ENCODE measurements at places on chromosomes 6 and 20. TPM values are rescaled to one million over a fixed set of nuclear protein-coding genes. Genes with fewer than 3 reads are reported as not detected.
A peak's percentile ranks its signal among the peaks of the same experiment; 100 is the strongest.

ATAT1 gene
- 4.6 TPM for total RNA-seq

FAM209B gene
- total RNA-seq: 0.44 TPM

SIRT5 gene
- 7.2 TPM for total RNA-seq

CCN6 gene
- not detected for total RNA-seq

HLA-DPA1 gene
- total RNA-seq: 12.7 TPM

TAPBP gene
- 63.5 TPM for total RNA-seq

HLA-DQA1 gene
- 3.9 TPM for total RNA-seq

GSTA2 gene
- not detected for total RNA-seq

FAM83C gene
- 39.1 TPM for total RNA-seq

PAK5 gene
- 0.52 TPM for total RNA-seq

WFDC5 gene
- 4.3 TPM for total RNA-seq

EPB41L1 gene
- 95.6 TPM for total RNA-seq

DNA sequence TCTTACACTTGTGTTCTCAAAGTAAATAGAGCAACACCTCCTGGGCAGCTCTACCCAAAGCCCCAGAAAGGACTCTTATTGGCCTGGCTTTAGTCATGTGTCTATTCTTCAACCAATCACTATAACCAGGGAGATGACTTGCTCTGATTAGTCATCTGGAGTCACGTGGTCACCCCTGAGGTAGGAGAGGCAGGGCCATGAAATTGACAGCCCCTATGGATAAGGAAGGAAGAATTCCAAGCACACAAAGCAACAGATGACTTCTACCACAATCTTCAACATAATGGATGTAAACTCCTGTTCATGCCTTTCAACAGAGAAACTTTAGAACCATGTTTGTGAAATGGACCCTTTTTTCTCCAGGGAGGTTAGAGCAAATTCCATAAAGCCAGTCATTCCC, 24.6 kb upstream of the EYA2 start:
- ATAC-seq: no peak

DNA sequence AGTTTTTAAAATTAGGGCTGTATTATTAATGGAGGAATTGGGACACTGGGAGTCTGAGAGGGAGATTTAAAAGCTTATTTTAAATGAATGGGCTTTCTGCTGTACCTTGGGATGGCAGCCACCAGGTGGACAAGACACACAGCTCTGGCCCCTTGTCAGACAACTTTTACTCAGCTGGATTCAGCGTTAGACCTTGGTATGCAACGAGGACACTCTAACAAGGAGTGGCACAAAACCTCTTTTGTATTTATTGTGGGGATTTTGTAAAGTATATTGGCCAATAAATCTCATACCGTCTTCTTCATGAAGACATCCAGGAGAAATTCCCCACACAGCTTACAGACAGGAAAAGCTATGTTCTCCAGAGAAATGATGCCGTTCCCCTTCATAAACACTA, 105.7 kb downstream of the LCA5 start:
- ATAC-seq: peak; percentile 29

GRCh38 chr6:41466437-41466990, 79.7 kb upstream of the FOXP4 start:
- no peak for ATAC-seq

- ATAC-seq: peak; percentile 53
Observed at GRCh38 chr6:143652841-143653331, 24.9 kb upstream of the PHACTR2 start.

GRCh38 chr20:47549671-47550070, 48.0 kb downstream of the NCOA3 start:
- ATAC-seq: no peak

DNA sequence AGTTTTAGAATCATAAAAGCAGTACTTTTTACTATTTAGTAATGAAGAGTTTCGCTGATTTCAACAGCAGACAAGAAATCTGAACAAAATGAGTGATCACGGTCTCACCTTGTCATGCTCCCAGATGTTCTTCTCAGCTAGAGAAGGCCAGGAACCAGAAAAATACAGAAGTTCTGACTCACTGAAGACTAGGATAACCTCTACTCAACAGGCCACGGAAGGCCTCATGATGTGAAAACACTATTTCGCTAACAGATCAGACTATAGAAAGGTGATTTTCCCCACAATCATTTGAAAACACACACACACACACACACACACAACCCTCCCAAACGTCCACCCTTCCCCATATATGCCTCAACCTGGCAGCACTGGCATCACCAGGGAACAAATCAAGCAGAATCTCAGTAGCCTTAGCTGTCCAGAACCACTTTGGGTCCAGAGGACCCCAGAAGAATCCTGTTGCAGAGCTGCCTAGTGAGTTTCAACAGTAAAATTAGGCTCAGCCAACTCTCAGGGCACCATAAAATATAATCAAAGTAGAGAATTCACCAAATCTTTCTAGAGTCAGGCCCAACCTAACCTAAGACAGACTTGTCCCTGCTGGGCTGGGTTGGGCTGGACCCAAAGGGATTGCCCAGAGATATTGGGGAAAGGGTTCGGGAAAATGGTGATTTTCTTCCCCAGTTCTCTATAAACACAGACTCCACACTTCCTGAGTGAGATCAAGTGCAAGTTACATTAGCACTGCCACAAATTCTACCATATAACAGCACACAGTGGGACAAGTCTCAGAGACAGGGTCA, 7.9 kb downstream of the EXOC2 start:
- ATAC-seq: no peak

DNA sequence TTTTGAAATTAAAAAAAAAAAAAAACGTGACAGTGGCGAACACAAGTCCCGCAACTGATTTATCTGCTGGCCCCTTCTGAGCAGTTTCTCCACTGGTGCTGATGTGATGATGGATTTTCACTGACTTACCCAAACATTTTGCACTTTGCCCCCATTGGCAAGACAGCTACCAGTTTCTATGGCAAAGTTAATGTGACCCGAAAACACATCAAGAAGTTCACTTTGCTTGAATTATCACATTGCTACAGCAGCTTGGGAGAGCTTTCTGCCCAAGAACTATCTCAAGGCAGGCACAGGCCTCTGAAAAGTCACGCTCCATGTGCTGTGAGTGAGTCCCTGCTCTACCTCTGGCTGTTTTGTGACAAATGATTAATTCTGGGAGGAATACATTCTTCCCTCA, 127.9 kb upstream of the EDN1 start:
- no peak for ATAC-seq

DNA sequence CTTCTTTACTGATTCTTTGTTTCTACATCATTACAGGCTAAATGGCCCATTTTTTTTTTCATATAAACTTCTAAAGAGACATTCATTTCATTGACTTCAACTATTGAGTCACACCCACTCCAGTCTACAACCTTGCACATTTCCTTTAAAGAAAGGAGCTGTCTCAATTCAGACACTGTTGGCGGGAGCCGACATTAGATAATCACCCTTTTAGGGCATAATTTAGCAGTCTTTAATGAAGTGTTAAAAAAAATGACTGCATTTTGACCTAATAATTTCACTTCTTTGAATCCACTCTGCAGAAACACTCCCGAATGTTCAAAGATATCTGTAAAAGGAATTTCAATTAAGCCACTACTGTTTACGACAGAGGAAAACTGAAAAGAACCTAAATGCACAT, 1.5 kb downstream of the EPM2A start:
- no peak for ATAC-seq

DNA sequence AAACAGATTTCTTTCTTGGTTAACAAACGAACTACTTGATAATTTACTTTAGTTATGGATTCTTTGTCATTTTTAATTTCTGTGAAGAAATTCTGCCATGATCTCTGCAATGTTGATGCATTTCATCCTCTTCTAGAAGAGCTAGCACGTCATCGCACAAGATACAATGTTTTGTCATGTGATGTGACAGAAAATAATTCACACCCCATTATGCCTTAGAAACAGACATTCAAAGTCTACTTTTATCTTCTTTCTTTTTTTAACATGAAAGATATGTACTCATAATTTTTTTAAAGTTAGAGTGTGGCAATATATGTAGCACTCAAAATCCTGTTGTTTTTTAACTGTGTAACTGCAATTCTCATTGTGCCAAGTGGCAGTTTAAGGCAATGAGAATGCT, 39.6 kb upstream of the NELFCD start:
- no peak for ATAC-seq

DNA sequence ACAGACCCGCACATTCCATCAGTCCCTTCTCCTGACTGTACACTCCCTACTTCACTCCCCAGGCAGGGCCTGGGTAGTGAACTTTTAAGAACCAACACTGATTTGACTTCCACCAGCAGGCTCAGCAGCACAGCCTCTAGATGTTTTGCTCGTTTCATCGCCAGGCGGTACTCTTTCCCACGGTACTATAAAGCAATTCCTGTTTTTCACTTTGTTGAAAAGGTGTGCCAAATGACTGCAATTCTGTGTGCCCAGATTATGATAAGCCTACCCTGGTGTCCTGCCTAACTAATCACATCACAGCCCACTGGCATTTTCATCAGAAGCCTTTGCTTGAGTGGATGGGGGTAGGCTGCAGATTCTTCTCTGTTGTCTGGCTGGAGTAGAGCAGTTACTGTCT, 12.9 kb upstream of the WTAP start:
- no peak for ATAC-seq

DNA sequence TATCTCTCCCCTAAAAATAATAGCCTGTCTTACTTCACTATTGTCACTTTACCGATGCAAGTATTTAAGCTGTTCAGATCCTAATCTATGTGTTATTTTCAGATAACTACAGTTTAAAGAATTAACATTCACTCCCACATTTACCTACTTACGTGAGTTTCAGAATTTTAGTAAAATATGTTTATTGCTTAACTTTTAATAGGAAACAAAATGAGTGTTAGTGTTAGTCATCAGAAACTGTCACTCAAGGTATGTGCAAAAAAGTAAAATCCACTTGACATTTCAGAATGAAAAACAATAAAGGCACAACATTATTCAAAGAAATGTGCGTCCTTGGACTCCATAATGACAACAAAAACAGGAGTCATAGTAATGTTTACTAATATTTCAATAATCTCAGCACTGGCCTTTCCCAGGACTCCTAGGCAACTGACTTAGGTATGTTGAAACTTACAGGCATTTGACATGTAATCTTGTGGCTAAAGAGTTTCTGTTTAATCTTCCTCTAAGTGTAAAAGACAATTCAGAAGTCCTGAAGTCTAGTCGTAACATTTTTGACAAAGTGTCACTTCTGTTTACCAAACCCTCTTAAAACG, 4.5 kb downstream of the ATXN1 start:
- ATAC-seq: no peak

GRCh38 chr6:111781041-111781708, 92.1 kb downstream of the FYN start:
- ATAC-seq: no peak

DNA sequence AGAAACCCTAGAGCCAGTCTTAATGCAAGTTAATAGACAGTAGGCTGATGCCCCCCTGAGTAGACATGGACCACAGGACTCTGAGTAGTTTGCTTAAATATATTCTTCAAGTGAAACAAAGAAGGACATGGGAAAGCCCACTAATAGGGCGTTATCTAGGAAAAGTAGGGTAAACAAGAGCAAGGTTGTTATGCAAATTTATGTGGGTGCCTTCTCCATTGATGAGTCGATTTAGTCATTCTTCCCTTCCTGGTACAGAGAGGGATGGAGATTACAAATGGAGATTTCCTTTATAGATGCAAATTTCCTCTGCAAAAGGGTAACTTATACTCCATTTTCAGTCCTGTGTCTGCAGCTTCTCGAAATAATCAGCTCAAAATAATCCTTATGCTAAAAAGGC, 262.0 kb downstream of the CD83 start:
- ATAC-seq: no peak

DNA sequence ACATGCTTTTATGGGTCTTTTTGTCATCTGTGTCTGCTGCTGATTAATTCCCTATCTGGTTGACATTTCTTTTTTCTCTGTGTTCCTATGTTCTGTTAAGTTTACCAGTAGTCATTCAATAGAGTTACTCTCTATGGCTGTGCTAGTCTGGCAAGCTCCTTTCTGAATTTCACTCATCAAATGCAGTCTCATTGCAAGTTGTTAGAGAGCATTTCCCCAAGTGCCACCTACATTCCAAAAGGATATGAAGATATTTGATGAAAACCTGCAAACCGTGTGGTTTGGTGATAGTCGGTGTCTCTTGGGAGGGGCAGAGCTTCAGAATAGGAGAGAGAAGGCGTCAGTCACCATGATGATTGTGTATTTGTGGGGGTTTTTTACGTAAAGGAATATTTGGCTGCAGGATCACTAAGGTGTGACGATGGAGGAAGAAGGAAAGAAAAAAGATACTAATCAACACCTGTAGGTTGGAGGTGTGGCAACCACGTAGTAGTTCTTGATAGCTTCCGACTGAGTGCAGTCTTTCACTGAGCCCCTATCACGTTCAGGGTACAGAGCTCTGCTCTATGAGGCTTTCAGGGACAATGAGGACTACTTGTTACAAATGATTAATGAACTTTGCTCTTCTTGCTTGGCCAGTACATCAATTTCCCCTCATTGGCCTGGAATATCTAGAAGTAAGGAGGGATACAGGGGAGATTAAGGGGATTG, 73.1 kb upstream of the TNFAIP3 start:
- no peak for ATAC-seq

GRCh38 chr6:143125455-143125854, 64.8 kb downstream of the AIG1 start:
- no peak for ATAC-seq

Measured in esophagus mucosa (tissue), 1 donor.